ENCODE measurements at places on chromosomes 5 and 9. TPM values are rescaled to one million over a fixed set of nuclear protein-coding genes. Genes with fewer than 3 reads are reported as not detected.
A peak's percentile ranks its signal among the peaks of the same experiment; 100 is the strongest.

DNA sequence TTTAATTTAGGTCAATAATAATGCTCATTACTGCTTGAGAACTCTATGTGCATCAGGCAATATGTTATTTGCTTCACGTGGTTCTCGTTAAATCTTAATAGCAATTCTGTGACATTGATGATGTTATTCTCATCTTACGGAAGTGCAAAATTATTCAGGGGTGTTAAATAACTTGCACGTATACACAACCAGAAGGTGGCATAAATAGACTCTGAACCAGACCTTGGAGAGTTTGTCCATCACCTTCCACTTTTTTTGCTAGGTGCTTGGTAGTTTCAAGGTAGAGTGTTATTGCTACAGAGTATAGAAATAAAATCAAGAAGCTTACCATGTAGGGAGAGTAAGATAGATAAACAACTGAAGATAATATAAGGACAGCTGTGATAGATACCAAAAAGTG is 23.6 kb upstream of the TNFAIP8 start:
- no peak for DNase-seq

The FOXD4L6 gene
- total RNA-seq = not detected

GRCh38 chr9:21454149-21454548 is 13.9 kb downstream of the IFNA1 start:
- DNase-seq = no peak

DNA sequence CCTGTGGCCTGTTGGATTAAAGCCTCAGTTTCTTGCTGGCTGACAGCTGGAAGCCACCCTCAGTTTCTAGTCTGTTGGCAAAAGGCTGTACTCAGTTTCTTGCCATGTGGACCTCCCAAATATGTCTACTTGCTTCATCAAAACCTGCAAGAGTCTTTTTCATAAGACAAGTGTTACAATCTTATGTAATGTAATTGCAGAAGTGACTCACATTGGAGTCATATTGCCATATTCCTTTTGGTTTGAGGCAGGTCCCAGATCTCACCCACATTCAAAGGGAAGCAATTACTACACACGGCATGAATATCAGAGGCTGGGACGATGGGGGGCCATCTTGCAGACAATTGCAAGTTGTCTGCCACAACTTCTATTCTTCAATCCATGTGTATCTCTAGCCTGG is 286.7 kb upstream of the IL12B start:
- peak; percentile 16 for DNase-seq

The LCN1 gene
- total RNA-seq = not detected

- DNase-seq = peak; percentile 12
Measured at GRCh38 chr9:126307322-126308061, 19.1 kb upstream of the MVB12B start.

GRCh38 chr9:4936277-4936676 is 48.8 kb upstream of the JAK2 start:
- DNase-seq = no peak

- peak; percentile 36 for DNase-seq
Measured at GRCh38 chr5:1744393-1745122, 55.1 kb downstream of the MRPL36 start.

DNA sequence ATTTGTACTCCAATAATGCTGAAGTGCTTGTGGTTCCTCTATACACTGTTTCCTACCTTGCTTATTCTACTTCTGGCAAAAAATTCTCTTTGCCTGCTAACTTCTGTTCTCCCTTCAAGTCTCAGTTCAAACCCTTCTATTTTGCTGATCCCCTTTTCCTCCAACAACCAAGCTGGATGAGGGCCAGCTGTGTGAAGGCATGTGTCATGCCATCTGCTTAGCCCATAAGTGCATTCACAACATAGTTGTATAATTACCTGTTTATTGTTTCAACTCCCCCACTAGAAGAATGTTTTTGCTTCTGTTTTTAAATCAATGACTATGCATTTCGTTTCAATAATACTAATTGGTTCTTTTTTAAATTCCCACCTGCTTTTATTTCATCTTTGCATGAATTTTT is 1951.4 kb upstream of the WWC1 start:
- DNase-seq = no peak

- DNase-seq = no peak
Measured at GRCh38 chr9:89530726-89531125, 32.8 kb upstream of the SEMA4D start.

GRCh38 chr5:129717751-129718310 is 30.1 kb upstream of the MINAR2 start:
- no peak for DNase-seq

DNA sequence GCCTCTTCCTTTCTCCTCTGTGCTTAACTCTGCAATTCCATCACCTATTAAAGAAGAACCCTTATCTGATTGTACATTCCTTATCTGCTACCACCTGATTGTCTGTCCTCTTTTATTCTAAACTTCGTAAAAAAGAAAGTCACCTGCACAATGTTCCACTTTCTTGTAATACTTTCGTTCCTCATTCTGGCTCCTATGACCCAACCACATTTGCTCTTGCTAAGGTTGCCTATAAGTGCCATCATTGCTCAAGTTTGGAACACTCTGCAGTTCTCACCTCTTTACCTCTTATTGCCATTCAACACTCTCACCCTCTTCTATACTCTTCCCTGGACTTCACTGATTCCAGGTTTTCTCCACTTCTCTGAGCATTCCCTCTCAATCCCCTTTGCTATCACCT is 10.1 kb downstream of the TAF1L start:
- no peak for DNase-seq
